CD4-positive, alpha-beta T cell (primary cell): ENCODE measurements at places on chromosomes 3 and 15. TPM values are rescaled to one million over a fixed set of nuclear protein-coding genes. Genes with fewer than 3 reads are reported as not detected.

CLEC3B gene
- total RNA-seq = 0.34 TPM

HDC gene
- not detected for total RNA-seq

BFSP2 gene
- not detected for total RNA-seq

BMF gene
- 13.9 TPM for total RNA-seq

NME9 gene
- total RNA-seq = not detected

DNA sequence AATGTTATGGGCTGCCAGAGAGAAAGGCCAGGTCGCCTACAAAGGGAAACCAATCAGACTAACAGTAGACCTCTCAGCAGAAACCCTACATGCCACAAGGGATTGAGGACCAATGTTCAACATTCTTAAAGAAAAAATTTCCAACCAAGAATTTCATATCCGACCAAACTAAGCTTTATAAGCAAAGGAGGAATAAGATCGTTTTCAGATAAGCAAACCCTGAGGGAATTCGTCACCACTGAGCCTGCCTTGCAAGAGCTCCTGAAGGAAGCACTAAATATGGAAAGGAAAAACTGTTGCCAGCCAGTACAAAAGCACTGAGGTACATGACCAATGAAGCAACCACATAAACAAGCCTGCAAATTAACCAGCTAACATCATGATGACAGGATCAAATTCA, 33.1 kb downstream of the PYGO1 start:
- DNase-seq = no peak

- DNase-seq = no peak
These were observed 105.6 kb upstream of the NECTIN3 start for GRCh38 chr3:110965976-110966375.

DNA sequence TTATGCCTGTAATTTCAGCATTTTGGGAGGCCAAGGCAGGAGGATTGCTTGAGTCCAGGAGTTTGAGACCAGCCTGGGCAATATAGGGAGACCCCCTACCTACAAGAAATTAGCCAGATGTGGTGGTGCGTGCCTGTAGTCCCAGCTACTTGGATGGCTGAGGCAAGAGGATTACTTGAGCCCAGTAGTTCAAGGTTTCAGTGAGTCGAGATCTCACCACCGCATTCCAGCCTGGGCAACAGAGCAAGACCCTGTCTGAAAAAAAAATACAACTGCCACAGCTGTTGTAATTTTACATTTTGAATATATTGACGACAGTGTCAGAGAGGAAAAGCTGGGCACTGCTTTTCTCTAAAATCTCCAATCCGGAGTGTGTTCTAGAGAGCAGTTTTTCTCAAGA, 21.2 kb downstream of the TATDN2 start:
- DNase-seq = no peak

DNA sequence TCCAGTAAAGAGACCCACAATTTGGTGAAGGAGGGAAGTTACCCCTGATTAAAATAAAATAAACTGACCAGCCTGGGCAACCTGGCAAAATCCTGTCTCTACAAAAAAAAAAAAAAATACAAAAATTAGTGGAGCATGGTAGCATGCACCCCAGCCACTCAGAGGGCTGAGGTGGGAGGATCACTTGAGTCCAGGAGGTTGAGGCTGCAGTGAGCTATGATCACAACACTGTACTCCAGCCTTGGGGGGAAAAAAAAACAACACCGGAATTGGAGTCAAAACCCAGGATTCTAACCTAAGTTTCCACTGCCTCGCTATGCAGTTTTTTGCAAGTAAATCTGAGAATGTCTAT, 22.5 kb downstream of the DCAF1 start:
- DNase-seq = no peak

- DNase-seq = no peak
These were observed 67.3 kb upstream of the GLCE start for GRCh38 chr15:69093127-69093526.

DNA sequence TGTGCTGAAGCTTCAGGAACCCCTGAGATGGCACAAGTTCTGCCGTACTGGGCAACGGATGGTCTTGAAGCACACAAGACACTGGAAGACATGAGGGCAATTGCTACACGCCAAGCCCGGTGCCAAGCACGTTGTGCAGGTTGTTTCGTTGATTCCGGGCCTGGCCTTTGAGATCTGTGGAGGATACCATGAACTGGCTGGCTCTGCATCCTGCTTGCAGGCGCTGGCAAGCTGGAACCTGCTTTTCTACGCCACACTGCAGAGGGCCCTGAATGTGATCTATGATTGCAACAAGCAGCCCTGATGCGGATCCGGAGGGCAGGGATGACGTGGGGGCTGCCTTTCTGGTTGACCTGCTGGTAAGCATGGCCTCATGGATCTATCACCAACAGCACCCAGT, 262.5 kb upstream of the ATP10A start:
- DNase-seq = no peak

DNA sequence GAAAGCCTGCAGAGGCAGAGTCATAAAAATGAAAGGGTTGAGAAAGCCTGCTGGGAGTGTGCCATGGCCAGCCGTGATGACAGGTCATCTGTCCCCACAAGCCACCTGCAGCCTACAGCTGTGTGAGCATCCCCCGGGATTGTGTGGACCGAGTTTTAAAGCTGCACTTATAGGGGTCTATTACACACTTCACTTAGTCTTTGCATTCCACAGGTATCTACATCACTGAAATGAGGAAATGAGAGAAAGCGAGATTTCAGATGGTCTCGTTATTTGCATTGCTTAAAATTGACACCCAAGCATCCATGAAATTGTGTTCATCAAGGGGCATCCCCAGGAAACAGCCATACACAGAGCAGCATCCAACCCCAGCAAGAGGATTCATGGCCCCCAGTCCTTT, 137.6 kb upstream of the TRIM42 start:
- no peak for DNase-seq

GRCh38 chr3:106345353-106346027, 476.7 kb upstream of the CBLB start:
- DNase-seq = no peak

- no peak for DNase-seq
These were observed 47.6 kb upstream of the ANP32A start for GRCh38 chr15:68868296-68868695.

- DNase-seq = no peak
These were observed 360.4 kb upstream of the ADAMTS9 start for GRCh38 chr3:65048151-65048550.

- DNase-seq = no peak
These were observed 55.6 kb downstream of the STARD5 start for GRCh38 chr15:81268340-81268739.

- DNase-seq = no peak
These were observed 17.6 kb upstream of the TM2D3 start for GRCh38 chr15:101669744-101670143.
